ENCODE measurements at places on chromosomes 12 and 14.

GRCh38 chr14:29741909-29742401 is 185.7 kb downstream of the PRKD1 start:
- DNase-seq: peak; percentile 94

- peak; percentile 72 for DNase-seq
Observed at GRCh38 chr14:30005114-30005808, 77.6 kb upstream of the PRKD1 start.

DNA sequence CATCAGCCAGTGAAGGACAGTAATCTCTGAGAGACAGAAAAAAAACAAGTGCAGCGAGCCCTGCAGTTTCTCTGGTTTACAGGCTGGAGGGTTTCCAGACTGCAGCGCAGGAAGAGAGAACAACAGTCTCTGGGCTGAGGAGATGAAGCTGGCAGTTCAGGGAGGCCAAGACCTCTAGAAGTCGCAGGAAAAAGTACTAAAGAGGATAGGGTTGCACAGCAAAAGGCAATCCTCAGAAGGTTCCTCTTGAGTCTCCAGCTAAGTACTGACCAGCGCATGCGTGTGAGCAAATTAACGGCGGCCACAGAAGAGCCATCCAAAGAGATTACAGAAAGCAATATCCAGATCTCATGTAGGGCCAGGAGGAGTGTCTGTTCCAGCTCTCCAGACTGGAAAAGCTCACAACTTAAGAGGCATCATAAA is 12.2 kb upstream of the CCDC60 start:
- peak; percentile 55 for DNase-seq

DNA sequence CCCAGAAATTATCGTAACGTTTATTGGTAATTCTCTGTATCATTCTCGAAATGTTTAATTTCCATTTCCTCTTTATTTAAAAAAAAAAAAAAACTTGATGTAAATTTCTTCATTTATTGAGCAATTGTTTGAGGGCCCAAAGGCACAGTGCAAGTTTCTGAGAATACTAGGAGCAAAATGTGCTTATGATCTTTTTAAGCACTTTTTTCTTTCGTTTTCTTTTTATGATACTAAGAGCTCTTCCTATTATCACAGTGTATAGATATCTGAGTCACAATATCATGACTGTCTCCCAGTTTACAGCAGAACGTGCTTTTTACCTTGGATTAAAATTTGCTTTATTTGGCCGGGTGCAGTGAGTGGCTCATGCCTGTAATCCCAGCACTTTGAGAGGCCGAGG is 5.6 kb downstream of the ATP2A2 start:
- no peak for DNase-seq

DNA sequence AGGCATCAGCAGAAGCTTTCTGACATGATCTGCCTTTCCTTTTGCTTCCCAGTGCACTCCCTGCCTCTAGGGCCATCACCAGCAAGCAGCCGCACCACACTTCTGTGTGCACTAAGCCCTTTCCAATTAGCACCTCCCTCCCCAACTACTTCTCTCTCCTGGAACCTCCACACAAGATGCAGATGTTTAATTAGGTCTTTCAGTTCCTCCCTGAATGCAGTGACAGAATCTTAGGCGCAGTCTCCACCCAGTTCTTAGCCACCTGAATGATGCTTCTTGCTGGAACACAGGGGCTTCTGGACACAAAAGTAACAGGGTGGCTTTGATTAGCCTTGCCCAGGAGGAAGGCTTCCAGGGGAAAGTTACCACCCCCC is 32.9 kb downstream of the NIN start:
- DNase-seq: no peak

- DNase-seq: no peak
Observed at GRCh38 chr14:74697543-74697942, 15.3 kb downstream of the AREL1 start.

DNA sequence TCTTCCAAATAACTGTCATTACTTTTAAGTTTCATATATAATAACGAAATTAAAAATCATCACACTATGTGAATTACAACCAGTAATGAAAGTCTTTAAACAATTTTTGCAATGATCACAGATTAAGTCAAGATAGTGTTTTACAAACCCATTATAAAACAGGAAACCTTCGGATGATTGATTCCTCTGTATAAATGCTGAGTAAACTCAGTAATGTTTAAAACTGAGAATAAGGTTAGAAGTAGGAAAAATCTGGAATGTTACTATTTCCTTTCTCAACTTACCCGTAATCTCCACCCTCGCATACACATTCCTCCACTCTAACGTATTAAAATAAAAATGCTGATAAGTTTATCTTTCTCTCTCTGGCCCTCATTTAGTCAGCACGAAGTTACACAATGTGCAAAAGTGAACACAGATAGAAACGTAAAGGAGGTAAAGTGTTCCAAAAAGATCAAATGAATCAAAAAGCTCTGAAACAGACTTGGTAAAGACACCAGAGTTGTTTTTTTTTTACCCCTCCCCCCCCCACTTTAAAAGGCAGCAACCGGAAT is 1.6 kb downstream of the ZFC3H1 start:
- DNase-seq: no peak

- DNase-seq: no peak
Observed at GRCh38 chr12:109586385-109587296, 13.0 kb downstream of the MVK start.

DNA sequence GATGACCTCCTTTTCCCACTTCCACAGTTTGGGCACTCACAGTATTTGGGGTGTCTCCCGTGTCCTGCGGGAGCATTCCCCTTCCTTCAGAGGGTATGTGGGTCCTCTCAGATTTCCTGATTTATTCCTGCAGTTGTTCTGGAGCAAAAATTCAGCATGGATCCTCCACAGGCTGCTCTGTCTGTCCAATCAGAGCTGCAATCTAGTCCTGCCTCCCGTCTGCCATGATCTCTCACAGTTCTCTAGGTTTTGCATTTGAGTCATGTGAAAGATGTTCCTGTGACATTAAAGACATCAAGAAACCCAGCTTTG is 435.9 kb downstream of the TMTC2 start:
- DNase-seq: no peak

Data from NCI-H446 (cell line).